ENCODE measurements at places on chromosomes 3 and 15.

DNA sequence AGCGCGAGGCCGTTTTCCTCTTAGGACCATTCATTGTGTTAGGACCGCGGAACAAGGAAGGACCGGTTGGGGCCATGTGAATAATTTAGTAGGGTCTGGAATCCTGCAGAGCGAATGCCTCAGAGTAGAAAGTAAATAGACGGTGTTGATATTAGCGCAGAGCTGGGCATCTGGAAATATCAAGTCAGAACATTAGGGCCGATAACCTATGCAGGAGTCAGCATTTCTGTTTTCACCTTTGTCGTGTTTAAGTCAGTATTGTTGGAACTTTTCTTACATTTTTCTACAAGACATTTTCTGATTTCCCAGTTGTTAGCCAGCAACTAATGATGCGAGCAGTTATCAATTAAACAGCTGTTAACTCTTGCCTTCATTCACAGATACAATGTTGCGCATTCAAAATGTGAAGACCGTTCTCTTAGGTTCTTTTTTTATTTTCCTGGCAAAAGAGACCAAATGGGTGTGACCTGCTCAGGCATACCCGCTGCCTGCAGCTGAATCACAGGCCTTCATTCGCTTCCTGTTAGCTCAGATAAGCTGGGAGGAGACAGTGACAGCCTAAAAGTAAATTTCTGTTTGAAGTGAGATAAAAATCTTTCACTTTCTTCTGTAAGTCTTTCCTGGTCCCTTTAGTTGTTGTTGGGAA lies 966 bp upstream of the PKM start:
- no peak for DNase-seq

GRCh38 chr15:64422697-64423096 lies 35.1 kb downstream of the TRIP4 start:
- no peak for DNase-seq

DNA sequence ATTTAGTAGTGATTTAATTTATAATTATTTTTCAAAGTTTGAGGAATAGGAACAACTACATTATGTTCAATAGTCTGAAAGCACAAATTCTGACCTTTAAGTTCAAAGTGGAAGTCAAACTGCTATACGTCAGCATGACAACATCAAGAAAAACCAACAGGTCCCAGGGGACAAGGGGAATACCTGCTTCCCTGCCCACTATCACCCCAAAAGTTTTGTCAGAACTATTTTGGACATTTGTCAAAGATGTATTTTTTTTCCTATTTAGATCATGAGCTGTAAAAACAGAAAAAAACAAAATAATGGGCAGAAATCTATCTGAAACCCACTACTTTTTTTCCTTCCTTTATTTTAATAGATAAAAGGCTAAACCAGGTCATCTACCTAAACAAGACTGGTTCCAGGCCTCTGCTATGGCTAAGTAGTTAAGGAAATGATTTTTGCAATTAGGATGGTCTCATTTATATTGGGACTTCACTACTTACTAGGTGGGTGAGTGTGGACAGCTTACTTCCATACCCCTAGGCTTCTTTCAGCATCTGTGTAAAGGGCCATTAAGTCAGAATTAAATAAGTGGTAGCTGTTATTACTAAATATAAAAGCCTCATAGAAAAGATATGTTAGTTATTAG lies 746.3 kb downstream of the FHIT start:
- no peak for DNase-seq

- no peak for DNase-seq
These were observed 999 bp downstream of the INSYN1 start for GRCh38 chr15:73751899-73752805.

GRCh38 chr15:51334011-51334451 lies 4.4 kb downstream of the CYP19A1 start:
- DNase-seq = no peak

GRCh38 chr15:66820481-66821176 lies 118.6 kb downstream of the SMAD6 start:
- DNase-seq = no peak

DNA sequence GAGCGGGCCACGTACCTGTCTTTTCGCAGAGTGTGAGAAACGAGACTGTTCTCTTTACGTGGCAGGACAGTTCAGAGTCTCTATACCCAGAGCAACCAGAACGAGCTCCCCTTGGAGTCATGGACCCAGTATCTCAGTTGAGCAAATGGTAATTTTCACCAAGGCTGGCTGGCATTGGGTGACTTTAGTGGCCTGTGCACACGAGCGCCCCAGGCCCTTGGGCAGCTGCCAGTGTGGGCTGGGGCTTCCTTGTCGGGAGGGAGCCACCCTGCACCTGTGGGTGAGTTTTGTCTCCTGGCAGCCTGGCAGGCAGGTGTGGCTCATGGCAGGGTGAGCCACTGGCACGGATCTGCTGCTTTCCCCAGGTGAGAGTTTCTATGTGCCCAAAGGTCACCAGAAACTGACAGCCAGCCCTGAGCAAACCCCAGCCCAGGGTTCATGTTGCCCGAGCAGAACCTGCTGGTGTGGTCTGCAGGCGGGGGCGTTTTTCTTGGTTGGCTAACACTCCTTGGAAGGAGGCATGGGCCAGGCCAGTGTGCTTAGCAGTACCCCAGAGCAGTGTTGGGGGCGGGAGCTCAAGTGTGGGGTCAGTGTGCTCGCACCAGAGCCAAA lies 135.0 kb downstream of the TJP1 start:
- no peak for DNase-seq

DNA sequence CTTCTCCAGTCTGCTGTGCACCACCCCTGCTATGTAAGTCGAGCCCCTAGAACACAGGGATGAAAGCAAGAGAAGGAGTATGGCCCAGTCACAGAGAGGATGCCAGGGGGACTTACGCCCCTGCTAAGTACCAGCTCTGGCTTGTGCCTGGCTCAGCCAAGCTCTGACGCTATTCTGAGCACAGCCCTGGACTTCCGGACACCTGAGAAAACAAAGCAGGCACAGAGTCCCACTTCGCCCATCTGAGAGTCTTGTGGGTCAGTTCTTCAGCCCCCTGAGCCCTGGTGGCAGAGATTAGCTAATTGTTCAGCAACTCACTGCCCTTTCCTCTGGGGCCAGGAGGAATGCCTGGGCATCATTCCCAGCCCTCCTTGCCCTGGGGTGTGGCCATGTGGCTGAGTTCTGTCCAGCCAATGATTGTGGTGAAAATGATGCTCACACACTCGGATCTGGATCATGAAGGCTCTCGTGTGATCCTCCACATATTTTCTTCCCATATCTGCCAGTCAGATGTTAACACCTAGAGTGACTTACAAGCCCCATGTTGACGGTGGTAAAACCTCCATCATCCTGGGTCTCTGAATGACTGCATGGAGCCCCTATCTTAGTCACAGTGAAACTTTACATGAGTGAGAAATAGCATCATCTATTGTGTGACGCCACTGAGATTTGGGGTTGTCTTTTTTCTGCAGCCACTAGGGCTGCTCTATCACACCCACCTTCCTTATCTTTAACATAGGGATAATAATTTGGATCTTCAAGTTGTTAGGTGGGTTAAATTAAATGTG lies 105.7 kb downstream of the TPRA1 start:
- no peak for DNase-seq

DNA sequence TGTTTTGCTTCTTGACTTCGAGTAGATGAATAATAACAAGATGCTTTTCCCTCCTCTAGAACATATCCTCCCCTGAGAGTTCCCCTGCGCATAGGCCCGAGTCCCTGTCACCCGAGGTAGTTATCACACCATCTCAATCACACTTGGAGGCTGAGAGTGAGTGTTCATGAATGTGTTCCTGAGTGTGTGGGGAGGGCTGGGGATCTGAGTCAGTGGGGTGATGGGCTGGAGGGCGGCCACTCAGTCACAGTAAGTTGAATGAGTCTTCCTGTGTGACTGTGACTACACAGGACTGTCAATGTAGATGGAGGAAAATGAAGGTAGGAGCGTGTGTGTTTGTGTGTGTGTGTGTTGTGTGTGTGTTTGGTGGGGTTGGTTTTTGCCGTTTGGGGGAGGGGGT lies 71.0 kb downstream of the SETD5 start:
- no peak for DNase-seq

DNA sequence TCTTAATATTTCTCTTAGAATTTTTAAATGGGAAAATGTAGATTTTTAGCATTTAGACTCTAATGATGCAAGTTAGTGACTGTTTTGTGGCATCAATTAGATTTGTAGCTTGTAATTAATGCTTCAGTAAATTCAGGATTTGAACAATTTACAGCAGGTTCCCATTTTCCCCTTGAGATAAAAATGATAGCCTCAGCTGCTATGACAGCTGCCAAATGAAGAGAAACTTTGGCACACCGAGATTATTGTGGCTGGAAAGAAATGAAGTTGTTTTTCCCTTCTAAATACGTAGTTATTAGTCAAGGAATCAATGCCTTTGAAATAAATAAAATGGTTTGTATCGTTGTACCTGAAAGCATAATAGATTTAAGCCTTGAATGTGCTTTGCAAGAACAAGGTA lies 206.4 kb upstream of the P2RY1 start:
- no peak for DNase-seq

DNA sequence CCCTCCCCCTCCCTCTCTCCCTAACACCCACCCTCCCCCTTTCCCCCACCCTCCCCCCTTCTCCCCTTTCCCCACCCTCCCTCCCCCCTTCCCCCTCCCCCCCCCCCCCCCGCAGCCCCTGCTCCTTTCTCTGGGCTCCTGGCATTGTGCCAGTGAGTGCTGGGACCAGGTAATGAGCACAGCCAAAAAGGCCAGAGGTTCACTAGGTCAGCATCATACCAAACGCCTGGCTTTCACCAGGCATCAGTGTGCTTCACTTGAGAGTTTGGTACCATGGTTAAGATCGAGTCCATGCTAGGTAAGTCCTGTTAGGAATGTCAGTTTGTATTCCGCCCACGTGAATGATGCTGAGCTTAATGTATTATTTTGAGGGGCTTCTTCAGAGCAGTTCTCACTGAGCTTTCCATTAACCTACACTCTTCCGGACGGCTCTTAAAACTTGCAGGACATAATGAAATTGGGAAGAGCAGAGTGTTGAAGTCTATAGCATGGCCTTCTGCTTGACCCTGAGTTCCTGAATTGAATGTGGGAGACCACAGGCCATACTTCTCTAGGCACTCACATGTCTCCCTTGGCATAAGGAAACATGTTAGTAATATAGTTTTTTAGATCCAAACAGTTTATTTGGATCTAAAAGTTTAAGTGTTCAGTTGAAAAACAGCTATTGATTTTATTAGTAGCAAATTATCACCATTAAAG lies 45.6 kb downstream of the SENP2 start:
- DNase-seq = no peak

- DNase-seq = no peak
These were observed 211.7 kb upstream of the UBE2E1 start for GRCh38 chr3:23594066-23594465.

DNA sequence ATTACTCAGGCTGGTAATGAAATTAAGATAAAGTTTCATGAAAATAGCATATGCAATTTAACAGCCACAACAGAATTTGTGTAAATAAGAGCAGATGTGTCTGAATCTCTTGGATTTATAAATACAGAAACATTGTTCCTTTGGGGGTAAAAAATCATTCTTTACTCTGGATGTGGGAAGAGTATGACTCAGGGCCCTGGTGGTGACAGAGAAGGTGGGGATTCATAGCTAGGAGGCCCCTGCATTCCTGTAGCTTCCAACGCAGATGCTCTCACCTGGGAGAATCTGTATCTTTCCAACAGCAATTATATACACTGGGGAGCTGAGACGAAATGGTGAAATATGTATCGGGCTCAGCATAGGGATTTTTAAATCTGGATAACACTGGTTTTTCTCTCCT lies 167.6 kb upstream of the CADPS start:
- DNase-seq = no peak

GRCh38 chr3:143839980-143840379 lies 8.3 kb downstream of the SLC9A9 start:
- DNase-seq = no peak

- no peak for DNase-seq
These were observed 88.3 kb upstream of the CLSTN2 start for GRCh38 chr3:139846729-139847128.

GRCh38 chr15:58398071-58398470 lies 33.7 kb upstream of the LIPC start:
- DNase-seq = no peak

DNA sequence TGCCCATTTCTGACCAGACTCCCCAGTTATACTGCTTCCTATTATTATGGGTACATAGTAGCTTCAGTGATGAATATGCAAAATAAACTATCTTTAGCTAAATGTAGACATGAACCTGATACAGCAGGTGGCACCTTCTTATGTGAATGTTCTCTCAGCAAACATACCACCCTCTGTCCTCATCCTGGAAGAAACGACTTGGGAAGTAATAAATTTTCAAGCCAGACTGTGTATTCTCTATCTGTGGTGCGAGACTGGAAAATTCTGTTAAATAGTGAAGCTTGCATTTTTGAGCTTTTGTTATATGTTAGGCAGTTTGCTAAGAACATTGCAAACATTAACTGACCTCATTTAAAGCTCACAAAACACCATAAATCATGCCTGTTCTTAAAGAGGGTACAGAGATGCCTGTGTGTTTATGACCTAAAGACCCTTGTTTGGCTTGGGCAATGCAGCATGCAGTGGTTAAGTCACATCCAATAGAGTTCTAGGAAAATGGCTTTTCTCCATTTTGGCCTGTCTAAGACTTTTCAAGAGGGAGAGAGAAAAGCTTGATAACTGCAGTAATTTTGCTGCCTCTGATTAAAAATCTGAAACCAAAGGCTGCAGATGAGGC lies 287.1 kb downstream of the NEK10 start:
- no peak for DNase-seq

DNA sequence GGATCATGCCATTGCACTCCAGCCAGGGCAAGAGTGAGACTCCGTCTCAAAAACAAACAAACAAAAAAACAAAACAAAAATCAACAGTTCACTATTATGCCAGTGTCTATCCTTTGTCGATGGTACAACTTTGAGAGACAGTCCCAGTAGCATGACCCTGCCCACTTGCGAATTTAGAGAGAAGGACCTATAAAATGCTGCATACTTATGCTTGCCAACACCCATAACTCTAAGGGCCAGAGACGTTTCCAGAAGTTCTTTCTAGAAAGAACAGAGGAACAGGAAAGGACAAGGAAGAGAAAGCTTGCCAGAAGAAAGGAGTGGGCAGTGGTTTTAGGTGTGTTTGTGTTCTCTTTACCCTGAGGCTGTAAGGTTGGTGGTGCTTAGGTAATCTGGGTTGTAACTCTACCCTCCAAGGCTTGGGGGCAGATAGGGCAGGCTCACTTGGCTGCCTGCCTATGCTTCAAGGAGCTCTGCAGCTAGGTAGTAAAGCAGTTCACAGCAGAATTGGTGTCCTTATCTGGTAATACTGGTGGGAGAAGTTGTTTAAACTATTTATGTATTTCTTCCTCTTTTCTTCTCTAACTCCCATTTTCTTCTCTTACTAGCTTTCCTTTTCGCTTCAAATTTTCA lies 50.6 kb upstream of the SPPL2A start:
- DNase-seq = no peak

GRCh38 chr15:65115542-65115941 lies 542 bp upstream of the UBAP1L start:
- no peak for DNase-seq
